ENCODE measurements at places on chromosomes 4 and X.

- DNase-seq = no peak
Observed at GRCh38 chr4:174274436-174274835, 9.0 kb downstream of the FBXO8 start.

GRCh38 chr4:16259889-16260246 lies 33.6 kb upstream of the TAPT1 start:
- DNase-seq = no peak

DNA sequence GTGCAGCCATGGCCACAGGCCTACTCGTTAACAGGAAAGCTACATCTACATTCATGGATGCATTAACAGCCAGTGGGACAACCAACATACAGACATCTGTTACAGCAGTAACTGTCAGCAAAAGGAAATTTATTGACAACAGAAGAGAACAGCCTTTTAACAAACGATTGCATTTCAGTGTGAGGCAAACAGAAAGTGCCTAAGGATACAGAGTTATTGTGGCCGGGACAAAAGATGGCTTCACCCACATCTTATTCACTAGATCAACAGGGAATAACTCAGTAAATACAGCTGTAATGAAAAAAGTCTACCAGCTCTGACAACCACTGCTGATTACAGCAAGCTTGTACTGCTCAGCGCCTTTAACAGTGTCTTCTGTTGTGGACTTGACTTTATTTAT lies 61.5 kb upstream of the TBL1X start:
- no peak for DNase-seq

GRCh38 chr4:74716436-74716765 lies 77.9 kb downstream of the BTC start:
- DNase-seq = no peak

GRCh38 chr4:113141901-113142346 lies 92.5 kb downstream of the ANK2 start:
- DNase-seq = no peak

DNA sequence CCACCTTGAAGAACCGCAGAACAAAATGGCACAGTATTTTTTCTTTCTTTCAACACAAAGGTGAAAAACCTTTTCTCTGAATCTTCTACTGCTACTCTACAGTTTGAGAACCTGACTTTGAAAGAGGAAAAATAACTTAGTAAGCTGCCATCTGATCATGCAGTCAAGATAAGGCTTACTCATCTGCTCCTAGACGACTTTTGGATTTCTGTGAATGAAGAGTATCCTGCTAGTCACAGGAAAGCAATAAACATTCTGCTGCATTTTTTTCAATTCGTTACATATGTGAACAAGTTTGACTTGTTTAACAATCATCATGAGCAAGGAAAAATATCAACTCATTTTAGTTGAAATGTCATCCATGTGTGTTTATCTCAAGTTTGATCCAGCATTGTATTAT lies 25.2 kb downstream of the TIGD2 start:
- no peak for DNase-seq

- no peak for DNase-seq
Observed at GRCh38 chr4:122525865-122526264, 69.3 kb upstream of the IL2 start.

GRCh38 chr4:76058302-76058701 lies 16.2 kb upstream of the ART3 start:
- DNase-seq = no peak

DNA sequence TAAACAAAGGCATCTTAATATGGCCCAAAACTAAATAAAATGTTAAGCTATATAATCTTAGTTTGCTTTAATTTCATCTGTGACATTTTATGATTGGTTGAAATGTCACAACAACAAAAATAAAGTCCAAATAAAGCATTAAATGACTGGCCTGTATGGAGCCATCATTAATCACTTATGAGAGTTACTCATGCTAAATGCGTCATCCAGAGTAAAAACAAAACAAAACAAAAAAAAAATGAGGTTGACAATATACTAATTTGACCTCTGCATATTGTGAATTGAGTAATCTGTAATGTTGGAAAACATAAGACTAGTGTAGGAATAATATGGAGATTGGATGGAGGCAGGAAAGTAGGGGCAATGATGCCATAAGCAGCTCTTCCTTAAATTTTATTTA lies 139.7 kb downstream of the MAPK10 start:
- DNase-seq = no peak

DNA sequence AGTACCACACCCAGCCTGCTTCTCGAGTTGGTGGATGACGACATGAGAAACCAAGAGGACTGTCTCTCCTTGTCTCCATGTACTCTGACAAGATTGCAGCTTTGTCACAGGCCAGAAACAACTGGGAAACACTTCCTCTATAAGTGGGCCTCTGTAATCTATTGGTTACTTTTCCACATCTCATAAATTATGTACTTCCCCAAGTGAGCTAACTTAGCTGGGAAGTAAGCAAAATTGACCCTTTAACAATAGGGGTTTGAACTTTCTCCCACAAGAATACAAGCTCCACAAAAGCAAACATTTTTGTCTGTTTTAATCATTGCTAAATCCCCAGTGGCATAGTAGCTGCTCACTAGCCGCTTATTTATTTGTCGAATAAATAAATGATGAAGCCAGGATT lies 14.1 kb upstream of the USO1 start:
- no peak for DNase-seq

DNA sequence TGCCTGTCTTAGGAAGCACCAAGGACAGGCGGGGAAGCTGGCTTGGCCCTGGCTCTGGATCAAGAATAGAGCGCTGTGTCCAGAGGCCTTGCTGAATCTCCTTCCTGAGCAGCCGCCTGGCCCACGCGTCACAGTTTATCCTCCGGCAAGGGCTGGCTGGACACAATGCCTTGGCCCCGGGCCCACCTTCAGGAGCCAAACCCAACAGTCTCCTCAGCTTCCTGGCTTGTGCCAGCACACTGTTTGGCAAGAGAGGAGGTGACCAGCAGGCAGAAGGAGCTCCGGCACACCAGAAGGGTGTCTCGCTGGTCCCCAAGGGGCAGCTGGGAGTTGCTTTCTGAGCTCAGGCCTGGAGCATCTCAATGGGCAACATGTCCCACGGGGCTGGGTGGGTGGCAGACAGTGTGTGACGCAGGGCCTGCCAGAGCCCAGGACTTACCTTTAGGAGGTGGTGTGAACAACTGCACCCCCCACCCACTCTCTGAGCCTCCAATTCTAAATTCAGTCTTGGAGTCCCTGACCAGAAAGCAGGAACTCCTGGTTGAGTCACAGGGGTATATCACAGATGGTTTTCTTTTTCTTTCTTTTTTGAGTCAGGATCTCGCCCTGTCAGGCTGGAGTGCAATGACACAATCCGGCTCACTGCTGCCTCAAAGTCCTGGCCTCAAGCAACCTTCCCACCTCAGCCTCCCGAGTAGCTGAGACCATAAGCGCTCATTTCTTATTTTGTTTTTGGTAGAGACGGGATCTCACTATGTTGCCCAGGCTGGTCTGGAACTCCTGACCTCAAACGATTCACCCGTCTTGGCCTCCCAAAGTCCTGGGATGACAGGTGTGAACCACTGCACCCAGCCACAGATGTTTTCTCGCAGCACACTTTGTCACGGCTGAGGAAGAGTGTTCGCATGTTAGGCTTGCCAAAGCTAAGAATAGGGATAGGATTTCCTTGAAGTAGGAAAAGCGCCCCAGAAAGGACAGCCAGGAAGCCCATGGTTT lies 361.2 kb downstream of the BCOR start:
- no peak for DNase-seq

DNA sequence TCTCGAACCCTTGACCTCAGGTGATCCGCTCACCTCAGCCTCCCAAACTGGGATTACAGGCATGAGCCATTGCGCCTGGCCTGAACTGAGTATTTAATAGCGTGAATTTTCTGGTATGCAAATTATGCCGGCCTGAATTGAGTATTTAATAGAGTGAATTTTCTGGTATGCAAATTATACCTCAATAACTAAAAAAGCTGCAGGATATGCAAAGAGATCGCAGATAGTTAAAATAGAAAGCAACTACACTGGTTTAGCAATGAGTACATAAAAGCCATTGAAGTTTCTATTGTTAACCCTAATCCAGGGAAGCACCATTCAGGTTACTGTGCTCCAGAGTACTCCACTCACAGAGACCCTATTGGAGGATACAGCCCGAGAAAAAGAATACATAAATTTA lies 22.8 kb downstream of the FBXW7 start:
- no peak for DNase-seq

- DNase-seq = no peak
Observed at GRCh38 chr4:84264652-84265051, 234.4 kb downstream of the NKX6-1 start.

DNA sequence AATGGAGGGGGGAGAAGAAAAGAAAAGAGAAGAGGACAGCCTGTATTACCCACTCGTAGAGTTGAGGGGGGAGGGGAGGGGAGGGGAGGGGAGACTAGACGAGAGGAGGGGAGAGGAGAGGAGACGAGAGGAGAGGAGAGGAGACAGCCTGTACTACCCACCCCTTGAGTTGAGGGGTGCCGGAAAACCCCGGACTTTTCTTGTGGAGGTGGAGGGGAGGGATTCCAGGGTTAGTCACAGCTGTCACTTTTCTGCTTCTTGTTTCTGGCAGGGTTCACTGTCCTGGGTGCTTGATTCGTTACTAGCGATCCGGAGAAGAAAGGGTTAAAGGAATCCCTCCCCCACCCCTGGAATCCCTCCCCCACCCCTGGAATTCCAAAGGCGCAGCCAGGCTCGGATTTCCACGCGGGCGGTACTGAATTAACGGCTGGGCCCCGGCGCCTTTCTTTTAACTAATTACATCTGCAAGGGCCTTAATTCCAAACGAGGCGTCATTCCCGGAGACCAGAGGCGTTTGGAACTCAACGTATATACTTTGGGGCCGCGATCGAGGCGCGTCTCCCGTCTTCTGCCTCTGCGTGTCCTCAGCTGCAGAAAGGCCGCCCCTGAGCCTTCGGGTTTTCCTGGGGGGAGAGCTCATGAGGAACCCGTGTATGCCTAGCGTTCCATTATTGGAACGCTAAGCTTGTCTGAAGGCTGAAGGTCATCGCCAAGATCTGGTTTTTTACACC lies 20.1 kb upstream of the CSF2RA start:
- peak; percentile 17 for DNase-seq

DNA sequence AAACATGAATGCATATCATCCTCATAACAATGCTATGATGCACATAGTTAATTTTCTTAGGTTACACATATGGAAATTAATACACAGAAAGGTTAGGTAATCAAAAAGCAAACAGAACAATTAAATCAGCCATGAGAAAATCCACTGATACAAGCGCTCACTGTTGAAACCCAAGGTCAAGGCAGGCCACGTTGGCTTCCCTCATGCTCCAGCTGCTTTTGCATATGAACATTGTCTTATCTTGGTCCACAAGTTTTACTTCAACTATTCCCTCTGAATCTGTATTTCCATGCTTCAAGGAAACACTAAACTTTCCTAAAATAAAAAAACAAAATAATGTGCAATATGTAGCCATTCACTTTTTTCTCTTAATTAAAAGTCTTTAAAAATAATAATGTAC lies 34.5 kb upstream of the PLA2G12A start:
- DNase-seq = no peak

- DNase-seq = no peak
Observed at GRCh38 chrX:129452523-129452922, 70.8 kb downstream of the SMARCA1 start.

- DNase-seq = no peak
Observed at GRCh38 chrX:34467437-34467836, 189.6 kb downstream of the TMEM47 start.

DNA sequence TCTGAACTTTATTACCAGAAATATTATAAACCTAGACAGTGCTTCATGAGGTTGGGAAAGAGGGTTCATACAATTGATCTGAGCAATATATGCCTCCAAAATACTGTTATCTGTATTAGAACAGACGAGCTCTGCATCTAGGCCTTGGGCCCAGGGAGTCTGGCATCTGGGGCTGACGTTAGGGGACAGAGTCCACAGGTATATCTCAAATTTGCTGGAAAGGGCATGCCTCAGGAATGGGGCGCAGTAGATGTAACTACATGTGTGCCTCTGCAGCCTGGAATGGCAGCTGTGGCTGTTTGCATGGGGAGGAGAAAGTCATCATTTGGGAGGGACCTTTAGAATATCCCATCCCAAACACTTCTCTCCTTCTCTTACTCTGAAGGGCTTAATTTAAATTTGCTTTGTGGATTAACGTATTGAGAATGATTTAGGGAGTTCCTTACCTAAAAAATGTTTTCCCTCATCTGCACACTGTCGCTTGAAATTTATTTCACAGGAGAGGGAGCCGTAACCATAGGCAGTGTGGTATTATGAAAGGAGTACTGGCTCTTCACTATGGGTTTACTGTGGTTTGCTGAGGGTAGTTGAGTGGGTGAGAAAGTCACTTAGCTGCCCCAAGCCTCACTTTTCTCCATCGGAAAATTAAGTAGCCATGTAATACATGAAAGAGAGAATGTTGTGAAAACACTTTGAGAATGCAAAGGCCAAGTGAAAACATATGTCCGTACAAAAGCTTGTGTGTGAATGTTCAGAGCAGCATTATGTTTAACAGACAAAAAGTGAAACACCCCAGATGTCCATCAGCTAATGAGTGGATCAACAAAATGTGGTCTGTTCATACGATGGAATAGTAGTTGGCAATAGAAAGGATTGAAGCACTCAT lies 5.9 kb downstream of the ADD1 start:
- no peak for DNase-seq

DNA sequence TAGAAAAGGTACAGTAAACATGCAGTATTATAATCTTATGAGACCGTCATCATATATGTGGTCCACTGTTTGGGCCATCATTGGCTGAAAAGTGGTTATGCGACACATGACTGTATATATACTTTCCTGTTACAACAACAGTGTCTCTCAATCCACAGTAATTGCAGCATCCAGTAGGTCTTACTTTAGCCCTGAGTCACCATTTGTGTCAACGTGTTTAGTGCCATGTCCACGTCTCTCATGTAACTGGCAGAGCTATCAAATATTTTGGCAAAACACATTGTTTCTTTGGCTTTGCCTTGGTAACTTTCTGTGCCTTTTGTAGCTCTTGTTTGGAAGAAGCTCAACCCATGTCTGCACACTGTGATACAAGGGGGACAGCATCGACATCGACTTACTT lies 73.8 kb downstream of the CD38 start:
- no peak for DNase-seq

- no peak for DNase-seq
Observed at GRCh38 chrX:40094900-40095582, 2.7 kb downstream of the BCOR start.

DNA sequence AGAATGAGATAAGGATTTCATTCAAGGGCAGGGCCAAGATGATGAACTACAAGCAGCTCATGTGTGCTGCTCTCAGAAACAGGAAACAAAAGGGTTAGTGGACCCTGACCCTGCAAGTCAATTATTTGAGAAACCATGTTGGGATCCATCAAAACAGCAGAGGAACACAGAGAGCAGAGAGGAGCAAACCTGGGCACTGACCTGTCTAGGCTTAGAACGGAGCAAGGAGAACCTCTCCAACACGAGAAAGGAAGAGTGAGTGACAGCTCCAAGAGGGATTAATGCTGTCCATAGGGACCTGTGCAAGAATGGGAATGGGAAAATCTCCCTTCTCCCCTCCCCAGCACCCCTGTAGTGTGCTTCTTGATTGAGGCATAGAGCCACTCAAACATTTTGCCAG lies 53.9 kb upstream of the UGT2B4 start:
- no peak for DNase-seq

DNA sequence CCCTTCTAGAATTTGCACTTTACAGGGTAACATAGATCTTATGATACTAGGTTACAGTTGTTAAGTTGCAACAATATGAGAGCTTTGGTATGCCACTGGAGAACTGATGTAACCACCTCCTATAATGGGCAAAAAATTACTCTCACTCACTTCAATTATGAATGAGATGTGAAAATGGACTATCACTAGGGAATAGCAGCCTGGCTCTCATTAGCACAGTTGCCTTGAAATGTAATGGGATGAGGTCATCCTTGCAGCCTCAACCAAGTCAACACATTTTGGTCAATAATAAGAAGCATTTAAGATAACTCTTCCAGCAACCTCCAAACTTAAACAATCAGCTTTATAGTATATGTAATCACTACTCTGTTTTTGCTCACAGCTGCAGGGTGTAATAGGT lies 69.4 kb downstream of the TBC1D9 start:
- DNase-seq = no peak
